Activated naive CD4-positive, alpha-beta T cell (primary cell): ENCODE measurements at places on chromosomes 2 and 18.

- DNase-seq: no peak
Observed at GRCh38 chr2:172011812-172012575, 12.2 kb downstream of the METAP1D start.

DNA sequence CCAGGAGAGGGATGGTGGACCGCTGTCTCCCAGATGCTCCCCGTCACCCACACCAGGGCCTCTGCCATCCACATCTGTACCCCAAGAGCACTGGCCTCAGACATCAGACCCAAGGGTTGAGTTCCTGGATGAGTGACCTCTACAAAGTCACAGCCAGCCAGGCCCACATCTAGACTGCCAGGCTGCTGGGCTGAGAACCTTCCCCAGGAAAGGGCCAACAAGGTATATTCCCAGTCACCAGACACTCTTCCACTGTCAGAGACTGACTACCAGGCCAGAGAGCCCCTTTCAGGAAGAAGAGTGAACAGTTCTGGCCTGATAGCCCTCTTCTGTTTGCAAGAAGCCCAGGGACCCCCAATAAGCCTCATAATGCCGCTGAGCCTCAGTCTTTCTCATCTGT is 44.3 kb downstream of the C1QL2 start:
- no peak for DNase-seq

GRCh38 chr18:43420950-43421349 is 143.7 kb upstream of the SYT4 start:
- no peak for DNase-seq

DNA sequence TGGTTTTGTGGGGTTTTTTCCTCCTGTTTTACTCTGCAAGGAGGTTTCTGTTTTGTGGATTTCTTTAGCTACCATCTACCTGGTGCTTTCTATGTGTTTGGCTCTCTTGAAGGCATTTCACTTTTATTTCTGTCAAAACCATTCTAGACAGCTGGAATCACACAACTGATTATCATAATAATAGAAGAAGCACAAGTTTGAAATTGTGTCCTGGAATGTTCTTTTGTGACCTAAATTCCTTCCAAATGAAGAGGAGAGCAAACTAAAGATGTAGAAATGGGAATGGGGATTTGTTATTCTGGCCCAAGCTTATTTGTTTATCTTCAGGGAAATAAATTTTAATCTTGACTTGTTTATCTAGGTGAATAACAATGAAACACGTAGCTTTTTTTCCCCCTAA is 17.0 kb upstream of the MFSD2B start:
- no peak for DNase-seq

DNA sequence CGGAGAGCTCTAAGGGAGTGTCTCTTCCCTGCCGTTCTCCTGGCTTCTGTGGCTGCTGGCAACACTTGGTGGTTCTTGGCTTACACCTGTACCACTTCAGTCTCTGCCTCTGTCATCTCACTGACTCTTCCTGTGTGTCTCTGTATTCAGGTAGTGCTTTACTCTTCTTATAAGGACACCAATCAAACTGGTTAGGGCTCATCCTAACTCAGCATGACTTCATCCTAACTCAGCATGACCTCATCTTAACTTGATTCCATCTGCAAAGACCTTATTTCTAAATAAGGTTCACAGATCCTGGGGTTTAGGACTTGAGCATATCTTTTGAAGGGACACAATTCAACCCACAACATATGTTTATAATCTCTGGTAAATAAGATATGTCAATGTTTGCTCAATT is 51.6 kb upstream of the DSEL start:
- no peak for DNase-seq

DNA sequence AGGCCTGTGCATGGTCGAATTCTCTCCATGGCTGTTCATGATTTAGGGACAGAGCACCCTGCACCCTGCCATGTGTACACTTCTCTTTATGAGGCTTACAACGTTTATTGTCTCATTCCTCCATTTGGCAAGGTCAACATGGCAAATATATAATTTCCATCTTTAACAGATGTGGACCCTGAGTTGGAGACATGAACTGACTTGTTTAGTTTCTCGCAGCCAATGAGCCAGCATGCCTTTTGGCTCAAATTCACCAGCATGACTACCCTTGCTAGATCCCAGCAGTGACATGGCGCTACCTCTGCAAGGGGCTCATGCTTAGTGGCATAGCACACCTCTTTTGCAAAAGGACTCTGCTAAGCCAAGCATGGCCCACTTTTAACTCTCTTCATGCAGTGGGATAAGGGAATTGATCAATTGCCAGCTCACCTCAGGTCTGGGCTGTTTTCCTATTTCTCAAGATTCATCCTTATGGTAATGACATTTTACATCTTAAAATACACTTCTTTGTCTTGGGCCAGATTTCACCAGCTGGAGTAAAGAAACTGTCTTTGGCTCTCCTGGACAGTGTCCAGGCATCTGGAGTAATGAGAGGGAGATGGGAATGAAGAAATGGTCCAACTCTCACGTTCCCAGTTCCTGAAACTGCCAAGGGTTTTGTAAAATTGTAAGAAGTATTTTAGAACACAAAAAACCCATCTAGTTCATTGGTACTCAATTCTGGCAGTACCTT is 159.5 kb downstream of the SETBP1 start:
- DNase-seq: no peak

GRCh38 chr2:68943581-68944568 is 8.8 kb downstream of the GKN2 start:
- peak; percentile 6 for DNase-seq

- no peak for DNase-seq
Observed at GRCh38 chr2:178246696-178247095, 52.4 kb downstream of the OSBPL6 start.

GRCh38 chr18:79916128-79916494 is 35.3 kb downstream of the SLC66A2 start:
- DNase-seq: no peak

GRCh38 chr2:60899230-60899891 is 18.0 kb downstream of the REL start:
- no peak for DNase-seq
